Progenitor cell of endocrine pancreas (in vitro differentiated cells): ENCODE measurements at places on chromosomes 6 and 20.

DNA sequence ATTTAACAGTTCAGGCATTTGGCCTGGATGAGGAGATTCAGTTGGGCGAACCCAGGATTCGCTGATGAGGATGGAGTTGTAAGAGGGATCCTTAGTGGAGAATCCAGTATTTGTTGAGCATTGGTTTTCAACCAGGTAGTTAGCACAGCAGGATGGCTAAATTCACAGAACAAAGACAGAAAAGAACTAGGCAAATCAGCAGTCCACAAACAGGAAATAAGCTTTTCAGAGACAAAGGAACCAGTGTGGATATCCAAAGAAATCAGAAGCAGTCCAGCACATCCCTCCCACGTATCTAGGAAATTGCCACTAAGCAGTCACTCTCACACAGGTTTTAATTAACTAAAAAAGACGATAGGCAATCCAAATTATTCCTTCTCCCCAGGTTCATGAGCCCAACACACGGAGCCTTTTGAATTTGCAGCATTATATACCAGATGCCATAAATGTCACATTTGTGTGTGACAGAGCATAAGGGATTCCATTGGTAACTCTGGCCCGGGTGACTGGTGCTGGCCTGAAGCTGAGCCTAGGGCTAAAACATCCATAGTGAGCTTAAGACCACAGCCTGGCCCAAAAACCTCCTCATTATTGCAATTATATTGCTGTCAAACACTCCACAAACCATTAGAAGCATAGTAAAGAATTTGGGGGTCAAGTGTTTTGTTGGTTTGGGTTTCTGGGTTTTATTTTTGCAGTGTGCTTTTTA is 131.5 kb downstream of the SOBP start:
- DNase-seq: no peak

- no peak for DNase-seq
Observed at GRCh38 chr20:60209048-60209447, 250.8 kb downstream of the CDH26 start.

- DNase-seq: no peak
Observed at GRCh38 chr6:167552961-167553735, 228.3 kb downstream of the TTLL2 start.

GRCh38 chr6:159878341-159878740 is 12.4 kb upstream of the MAS1 start:
- DNase-seq: no peak

DNA sequence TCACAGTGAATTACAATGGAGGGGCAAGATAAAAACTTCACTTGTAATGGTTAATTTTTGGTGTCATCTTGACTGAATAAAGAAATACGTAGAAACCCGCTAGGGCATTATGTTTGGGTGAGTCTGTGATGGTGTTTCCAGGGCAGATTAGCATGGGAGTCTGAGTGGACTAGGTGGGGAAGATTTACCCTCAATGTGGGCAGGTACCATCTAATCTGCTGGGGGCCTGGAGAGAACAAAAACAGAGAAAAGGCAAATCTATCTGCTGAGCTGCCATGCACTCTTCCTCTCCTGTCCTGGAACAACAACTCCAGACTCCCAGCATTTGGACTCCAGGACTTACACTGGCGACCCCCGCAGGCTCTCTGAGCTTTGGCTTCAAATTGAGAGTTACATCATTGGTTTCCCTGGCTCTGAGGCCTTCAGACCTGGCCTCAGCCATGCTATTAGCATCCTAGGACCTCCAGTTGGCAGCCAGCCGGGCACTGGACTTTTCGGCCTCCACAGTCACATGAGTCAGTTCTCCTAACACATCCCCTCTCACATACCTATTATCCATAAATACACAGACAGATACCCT is 19.7 kb downstream of the NINL start:
- DNase-seq: no peak

DNA sequence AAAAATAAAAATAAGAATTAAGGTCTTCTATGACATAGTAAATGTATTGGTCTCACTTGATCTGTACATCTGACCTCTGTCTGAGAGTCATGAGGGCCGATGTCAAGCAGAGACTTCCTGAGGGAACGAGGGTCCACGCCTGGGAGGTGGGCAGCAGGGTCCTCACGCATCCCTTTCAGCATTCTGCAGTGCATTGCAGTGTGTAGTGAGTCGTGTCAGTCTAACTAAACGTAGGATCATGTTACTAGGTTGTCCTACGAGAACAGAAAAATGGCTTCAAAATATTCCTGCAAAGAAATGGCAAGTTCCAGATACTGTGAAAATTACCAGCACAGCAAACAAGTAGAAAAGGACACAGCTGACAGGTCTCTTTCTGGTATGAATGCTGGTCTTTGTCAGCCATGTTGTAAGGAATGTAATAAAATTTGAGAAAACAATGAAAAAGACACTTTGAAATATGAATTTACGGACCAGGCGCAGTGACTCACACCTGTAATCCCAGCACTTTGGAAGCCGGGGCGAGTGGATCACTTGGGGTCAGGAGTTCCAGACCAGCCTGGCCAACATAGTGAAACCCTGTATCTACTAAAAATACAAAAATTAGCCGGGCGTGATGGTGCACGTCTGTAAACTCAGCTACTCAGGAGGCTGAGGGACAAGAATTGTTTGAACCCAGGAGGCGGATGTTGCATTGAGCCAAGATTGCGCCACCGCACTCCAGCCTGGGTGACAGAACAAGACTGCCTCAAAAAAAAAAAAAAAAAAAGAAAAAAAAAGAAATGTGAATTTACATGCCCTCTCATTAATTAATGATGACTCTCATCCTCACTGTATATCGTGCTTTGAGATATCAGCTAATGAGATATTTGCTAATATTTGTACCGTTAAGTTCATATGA is 2.4 kb upstream of the AHCY start:
- no peak for DNase-seq

DNA sequence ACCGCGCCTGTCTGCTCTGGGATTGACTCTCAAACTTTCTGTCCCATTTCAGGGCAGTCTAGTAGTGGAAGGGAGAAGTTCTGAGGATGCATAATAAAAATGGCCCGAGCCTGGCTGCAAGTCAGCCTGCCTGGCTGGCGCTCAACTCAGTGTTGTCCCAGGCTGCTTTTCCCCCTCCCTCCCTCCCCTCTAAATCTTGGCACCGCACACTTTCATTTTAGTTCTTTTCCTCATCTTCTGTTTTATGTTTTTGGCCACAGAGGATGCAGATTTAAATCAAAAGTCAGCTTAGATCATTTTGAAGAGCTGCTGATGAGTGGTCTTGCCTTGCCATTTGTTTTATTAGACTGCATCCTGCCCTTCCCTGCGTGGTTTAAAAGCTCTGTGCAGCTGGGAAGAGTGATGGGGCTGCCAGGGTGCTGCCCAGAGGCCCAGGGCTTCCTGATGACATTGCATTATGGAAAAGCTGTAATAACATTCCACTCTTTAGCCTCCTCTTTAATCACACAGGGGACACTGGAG is 6.5 kb upstream of the UQCC2 start:
- DNase-seq: no peak

- no peak for DNase-seq
Observed at GRCh38 chr6:163648868-163649267, 234.3 kb downstream of the QKI start.

DNA sequence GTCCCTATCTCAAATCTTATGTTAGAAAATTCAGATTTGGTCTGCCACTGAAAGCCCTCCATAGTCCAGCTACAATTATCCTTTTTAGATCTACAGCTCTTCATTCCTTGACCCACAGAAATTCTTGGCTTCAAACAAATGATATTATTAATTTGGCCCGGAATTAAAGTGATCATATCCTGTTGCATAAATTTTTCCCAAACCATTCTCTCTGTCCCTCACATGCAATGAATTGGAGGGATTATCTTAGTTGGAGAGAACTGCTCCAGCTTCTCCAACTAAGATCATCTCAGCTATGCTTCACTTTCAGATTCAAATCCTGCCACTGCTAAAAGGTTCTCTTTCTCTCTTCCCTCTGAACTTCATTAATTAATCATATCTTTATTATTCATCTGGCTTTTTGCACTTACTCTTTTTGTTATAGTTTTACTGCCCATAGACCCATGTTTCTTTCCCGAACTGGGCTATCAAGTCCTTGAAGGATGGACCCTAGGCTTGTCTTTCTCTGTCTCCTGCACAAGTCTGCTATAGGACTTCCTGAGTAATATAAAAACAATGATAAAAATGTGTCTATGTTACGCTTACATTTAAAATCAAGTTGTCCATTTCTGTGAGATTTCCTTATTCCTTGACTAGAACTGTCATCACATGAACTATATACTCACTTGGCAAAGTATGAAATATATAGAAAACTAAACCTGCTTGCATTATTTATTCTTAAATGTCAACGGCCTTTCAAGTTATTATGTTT is 493.9 kb upstream of the MARCKS start:
- DNase-seq: no peak

- DNase-seq: no peak
Observed at GRCh38 chr6:118542184-118542952, 5.7 kb upstream of the PLN start.

- no peak for DNase-seq
Observed at GRCh38 chr6:113560376-113560775, 296.8 kb upstream of the MARCKS start.

DNA sequence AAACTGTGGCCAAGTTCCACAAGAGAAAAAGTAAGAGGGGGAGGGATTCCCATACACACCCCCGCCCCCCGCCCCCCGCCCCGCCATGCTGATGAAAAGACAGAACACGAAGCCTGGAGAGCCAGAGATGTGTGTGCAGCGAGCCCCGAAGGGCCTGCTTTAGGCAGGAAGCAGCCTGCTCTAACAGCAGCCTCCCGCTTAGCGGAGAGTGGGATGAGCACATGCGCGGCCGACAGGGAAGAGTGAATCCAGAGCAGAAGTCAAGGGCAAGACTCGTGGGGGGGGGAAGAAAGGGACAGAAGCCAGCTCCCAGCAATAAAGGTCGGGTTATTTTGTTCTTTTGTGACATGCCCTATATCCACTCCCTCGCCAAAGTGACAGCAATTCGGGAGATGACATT is 67.2 kb upstream of the PTGIS start:
- no peak for DNase-seq

DNA sequence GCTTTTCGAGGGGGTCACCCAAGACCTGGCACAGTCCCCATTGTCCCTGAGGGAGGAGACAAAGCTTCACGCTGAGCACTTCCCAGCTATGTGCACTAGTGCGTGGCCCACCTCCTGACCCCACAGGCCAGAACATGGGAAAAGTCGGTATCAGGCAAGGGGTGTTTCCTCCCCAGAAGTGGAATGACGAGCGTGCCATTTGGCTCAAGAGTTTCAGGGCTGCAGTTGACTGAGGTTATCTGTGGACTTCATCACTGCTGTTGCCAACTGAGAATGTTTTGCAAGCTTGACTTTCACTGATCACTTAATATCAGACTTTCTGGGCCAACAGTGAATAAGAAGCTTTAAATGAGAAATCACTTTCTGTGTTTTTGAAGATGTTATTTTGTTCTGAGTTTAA is 137.0 kb upstream of the AFDN start:
- DNase-seq: no peak

DNA sequence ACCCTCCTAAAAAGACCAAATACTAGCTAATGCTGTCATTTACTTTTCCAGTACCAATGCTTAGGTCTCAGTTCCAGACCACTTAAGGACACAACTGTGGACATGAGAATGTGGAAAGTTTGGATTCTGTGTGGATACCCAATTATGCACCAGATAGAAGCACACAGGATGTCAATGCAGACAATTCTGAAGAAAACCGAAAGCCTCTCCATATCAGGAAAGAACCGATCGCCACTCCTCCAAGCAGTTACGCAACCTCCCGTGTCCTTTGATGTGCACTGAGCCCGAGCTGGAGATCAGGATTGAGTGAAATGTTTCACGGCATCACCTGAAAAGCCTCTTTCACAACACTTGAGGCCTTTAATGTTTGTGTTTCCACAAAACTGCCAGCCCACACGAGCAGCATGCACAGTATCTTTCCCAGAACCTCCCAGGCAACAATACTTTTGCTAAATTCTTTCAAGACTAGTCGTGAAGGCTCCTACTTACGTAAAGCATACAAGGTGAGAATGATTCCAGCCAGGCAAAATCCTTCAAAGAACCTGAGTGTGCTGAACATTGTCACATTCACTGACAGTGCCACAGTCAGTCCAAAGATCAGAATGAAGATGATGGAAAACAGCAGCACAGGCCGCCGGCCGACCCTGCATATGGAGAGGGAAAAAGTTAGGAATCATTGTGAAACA is 47.0 kb downstream of the SLC22A23 start:
- no peak for DNase-seq

- DNase-seq: no peak
Observed at GRCh38 chr6:141490982-141491381, 641.7 kb upstream of the GJE1 start.

- DNase-seq: peak; percentile 58
Observed at GRCh38 chr6:11043961-11044711, at the start of gene ELOVL2. Gene ELOVL2, minus strand, starts transcription at chr6:11044305. Its CDS starts 75 bp downstream, at chr6:11044230.

DNA sequence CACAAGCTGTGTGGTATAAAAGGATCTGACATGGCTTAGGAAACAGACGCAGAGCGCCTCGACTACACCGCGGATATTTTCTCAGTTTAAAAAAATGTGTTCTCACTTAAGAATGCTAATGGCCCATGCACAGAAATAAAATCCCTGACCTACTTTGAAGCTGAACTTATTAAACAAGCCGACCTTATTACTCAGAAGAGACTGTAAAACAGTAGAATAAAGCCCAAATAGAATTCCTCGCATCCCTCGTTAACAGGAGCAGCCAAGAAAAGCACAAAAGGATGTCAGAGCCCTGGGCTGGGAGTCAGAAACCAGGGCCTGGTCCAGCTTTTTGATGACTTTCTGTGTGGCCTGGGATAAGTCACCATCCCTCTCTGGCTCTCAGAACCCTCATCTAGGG is 489.3 kb downstream of the PTPRT start:
- DNase-seq: no peak

DNA sequence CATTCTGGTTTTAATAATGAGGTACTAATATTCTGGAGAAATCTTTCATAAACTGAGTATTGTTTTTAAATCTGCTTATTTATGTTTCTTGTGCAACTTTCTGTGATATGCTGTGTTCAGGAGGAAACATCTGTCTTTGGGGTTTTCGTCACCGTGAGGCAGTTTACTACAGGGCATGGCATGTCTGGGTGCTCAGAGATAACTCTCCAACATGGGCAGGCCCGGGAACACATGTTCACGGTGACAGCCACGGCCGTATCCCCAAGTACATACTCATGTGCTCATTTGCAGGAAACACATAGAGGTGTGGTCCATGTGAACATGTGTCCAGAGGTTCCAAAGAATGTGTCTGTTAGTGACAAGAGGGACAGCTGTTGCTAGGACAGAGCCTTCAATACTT is 62.1 kb upstream of the CNKSR3 start:
- DNase-seq: no peak

DNA sequence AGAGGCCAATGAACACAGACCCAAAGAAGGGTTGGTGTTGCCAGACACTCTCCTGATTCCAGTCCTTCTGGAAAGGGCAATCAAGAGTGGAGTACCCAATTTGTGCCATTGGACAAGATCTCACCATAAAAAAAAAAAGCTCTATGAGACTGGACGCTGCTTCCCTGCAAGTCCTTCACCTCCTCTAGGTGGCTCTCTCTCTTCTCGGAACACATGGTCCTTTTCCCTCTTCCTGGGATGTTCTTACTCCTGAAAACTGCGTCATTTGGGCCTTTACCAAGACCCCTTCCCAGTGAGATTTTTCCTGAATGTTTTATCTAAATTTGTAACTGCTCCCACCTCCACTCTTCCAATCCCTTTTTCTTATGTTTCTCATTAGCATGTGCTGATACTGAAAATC is 280.8 kb downstream of the FOXA2 start:
- no peak for DNase-seq
